Amniotic stem cell (primary cell): ENCODE measurements at places on chromosomes 11 and 22.

DNA sequence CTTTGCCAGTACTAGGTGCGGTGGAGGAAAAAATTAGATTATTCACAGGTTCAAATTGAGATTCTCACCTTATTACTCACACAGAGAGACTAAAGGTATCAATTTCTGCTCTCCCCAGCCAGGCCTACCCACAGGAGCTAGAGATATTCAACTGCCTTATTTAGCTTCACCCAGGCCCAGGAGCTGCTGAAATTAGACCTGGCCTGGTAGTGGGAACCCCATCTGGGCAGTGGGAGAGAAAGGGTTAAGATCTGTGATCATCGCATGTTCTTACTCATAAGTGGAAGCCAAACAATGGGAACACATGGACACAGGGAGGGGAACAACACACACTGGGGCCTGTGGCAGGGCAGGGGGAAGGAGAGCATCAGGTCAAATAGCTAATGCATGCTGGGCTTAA lies 20.9 kb upstream of the MICAL2 start:
- no peak for DNase-seq

DNA sequence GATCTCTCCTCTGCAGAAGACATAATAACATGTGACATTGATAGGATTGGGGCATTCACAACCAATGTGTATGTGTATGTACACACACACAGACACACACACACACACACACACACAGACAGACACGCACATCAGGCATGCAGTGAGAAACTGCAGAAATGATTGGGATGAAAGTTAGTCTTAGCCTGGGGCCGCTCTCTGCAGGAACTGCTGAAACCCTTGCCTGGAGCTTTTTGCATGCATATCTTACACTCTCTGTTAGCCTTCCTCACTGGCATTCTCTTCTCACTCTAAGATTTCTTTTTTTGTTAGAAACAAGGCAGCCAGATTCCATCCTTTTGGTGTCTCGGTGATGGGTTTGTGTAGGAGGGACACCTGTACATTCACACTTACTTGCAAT lies 337.9 kb downstream of the NELL1 start:
- DNase-seq, result no peak

DNA sequence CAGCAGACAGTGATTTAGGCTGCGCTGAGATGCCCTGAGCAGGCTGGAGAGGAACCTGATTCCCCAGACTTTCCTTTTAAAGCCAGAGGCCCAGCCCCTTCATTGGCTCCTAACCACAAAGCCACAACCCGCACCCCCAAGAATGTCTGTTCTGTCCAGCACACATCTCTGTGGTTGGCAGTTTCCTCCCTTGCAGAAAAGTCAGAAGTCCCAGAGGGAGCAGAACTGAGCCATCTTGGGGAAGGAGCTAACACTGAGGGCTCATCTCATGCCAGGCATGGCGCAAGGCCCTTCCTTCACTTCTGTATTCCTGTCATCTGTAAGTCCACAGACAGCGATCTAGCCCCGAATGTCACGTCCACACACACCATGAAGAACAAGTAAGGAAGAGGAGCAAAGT lies 97.1 kb upstream of the SYT13 start:
- no peak for DNase-seq

GRCh38 chr11:130776061-130776419 lies 140.2 kb downstream of the SNX19 start:
- no peak for DNase-seq

GRCh38 chr11:10076458-10077141 lies 217.4 kb downstream of the SBF2 start:
- no peak for DNase-seq

GRCh38 chr11:108125096-108125495 lies 3.7 kb downstream of the ACAT1 start:
- no peak for DNase-seq
